ENCODE measurements at places on chromosomes 12 and 14.

DNA sequence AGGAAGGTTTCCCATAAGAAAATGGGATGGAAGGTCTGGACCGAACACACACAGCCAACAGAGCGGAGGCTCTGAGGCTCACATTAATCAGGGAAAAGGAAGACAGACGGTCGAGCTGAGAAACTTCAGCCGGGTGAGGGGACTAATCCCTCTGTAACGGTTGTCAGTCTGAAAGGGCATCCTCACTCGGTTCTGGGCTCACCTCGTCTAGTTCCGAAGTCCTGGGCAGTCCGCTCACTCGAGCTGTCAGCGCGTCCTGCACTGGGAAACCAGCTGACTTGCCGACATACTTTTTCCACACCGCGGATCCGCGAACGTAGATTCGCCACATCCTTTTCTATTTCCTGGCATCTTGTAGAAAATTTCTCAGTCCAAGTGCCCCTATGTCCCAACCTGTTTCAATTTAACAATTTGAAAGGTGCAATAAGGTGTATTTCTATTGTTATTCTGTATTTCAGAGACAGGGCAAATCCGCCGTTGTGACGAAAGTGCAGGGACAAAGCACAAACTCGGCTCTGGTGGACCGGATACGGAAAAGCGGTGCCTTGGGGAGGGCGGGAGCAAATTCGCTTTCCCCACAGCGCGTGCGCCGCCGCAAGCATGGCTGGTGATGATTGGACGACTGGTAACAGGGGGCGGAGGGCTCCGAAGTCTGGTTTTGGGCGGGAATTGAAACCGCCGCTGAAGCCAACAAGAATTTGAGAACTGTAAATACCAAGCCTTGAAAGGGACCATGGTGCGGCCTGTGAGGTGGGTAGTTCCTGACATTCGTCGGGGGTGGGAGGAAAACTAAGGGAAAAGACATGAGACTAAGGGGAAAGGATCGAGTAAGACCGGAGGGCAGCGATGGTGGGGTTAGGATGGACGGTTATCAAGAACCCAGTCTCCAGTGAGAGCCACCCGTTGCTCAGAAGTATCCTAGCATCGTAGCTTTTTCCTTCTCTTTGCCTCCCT is at the start of gene RAD51AP1:
Gene RAD51AP1, plus strand, starts transcription at position 684 of the 954 bp plus-strand sequence. Its CDS starts 50 bp downstream, at position 734.
- peak; percentile 90 for DNase-seq

- DNase-seq, result no peak
Observed at GRCh38 chr12:106764738-106765137, 9.7 kb upstream of the RIC8B start.

DNA sequence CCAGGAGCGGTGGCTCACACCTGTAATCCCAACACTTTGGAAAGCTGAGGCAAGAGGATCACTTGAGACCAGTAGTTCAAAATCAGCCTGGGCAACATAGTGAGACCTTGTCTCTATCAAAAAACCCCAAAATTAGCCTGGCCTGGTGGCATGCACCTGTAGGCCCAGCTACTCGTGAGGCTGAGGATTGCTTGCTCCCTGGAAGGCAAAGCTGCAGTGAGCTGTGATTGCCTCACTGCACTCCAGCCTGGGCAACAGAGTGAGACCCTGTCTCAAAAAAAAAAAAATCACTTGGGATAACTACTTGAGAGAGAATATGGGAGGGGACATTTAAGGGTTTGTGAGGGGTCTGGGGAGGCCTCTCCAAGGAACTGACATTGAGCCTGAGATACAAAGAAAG is 109.0 kb downstream of the GPATCH2L start:
- DNase-seq, result no peak

DNA sequence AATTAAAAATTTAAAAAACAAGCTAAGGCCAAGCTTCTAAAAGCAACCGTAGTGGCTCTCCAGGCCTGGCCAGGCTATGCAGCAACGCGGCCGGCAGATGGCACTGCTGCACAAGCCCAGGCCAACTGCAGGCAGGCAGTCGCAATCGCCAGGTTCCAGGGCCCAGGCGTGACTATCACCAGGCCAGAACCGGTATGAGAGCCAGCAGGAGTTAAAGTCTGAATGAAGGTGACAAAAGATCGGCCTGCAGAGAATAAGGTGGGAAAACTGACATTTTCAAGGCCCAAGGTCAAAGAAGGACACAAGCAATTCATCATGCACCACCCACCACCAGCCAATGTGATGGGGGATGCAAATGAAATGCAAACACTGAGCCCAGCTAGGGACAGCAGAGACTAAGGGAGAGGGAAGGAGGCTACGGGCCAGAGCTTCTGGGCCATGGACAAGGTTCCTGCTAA is 43.6 kb upstream of the ANO2 start:
- peak; percentile 74 for DNase-seq

DNA sequence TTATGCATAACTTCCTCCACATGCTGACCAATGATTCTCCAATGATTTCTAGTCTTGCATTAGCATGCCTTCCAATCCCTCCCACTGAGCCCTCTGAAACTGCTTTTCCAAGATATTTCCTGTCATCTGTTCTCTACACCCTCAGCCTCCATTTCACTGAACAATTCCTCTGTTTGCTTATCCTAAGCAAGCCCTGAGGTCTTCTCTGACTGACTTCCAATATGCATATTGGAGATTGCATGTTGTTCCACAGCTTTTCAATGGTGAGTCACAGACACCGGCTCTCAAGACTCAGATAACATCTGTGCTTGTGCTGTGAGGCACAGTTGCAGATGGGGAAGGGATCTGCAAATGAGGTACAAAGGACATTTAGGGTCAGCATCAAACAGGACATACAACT is 141.0 kb downstream of the SLC16A7 start:
- peak; percentile 81 for DNase-seq

DNA sequence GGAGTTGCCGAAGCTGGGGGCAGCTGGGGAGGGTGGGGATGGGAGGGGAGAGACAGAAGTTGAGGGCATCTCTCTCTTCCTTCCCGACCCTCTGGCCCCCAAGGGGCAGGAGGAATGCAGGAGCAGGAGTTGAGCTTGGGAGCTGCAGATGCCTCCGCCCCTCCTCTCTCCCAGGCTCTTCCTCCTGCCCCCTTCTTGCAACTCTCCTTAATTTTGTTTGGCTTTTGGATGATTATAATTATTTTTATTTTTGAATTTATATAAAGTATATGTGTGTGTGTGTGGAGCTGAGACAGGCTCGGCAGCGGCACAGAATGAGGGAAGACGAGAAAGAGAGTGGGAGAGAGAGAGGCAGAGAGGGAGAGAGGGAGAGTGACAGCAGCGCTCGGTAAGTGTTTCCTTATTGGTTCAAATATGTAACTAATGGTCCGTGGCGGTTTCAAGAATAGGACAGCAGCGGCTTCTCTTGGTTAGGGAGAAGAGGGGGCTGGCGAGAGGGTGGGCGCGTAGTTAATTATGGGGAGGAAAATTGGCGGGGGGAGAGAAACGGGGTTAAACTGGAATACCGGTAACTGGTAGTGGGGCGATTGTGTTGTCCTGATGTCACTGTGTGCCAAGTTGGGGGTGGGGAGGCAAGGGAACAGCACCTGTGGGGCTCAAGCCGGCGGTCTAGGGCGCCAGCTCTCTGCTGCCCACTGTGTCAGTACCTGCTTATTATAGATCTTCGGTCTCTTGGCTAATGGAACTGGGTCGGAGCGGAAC is 8.4 kb downstream of the HOXC8 start:
- peak; percentile 22 for DNase-seq

DNA sequence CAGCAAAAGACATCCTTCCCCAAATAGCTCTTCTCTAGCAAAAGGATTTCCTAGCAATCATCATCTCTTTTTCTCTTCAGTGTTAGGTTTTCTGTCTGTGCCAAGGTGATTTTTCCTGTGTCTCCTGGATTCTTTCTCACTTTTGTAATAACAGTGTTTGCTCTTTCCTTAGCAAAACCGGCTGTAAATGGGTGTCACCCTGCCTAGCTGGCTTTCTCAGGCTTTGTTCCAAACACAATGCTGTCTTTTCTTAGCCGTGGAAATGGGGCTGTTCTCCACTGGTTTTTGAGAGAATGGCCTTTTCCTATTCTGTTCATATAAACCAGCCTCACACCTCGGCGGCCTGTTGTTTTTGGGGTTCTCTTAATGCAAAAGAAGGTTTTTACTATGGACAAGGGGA is 21.9 kb downstream of the JDP2 start:
- DNase-seq, result no peak

- DNase-seq, result peak; percentile 33
Observed at GRCh38 chr14:76812093-76812421, 625 bp downstream of the ANGEL1 start.

GRCh38 chr12:124938108-124938507 is 23.7 kb upstream of the UBC start:
- peak; percentile 13 for DNase-seq

- DNase-seq, result no peak
Observed at GRCh38 chr12:54593135-54593534, 4.7 kb upstream of the PPP1R1A start.

- no peak for DNase-seq
Observed at GRCh38 chr14:68349900-68350629, 442.8 kb downstream of the ZFP36L1 start.

DNA sequence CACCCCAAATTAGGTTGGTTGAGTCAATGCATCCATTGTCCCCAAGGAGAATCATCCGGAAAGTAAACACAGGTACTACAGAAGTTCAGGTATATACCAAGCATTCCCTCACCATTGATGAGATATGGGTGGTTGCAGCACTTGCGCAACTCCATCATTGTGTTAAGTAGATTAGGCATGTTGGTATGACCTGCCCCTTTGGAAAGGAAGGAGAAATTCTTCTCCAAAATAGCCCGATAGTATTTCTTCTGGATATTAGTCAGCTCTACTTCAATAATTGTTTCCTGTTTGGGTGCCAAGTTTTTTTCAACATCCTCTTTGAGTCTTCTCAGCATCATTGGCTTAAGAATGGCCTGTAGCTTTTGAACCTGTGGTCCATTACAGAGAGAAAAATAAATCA is 21.3 kb upstream of the SUPT16H start:
- DNase-seq, result no peak

GRCh38 chr12:4220536-4221257 is 52.9 kb upstream of the CCND2 start:
- no peak for DNase-seq

- DNase-seq, result no peak
Observed at GRCh38 chr14:92695562-92695961, 52.9 kb downstream of the LGMN start.

DNA sequence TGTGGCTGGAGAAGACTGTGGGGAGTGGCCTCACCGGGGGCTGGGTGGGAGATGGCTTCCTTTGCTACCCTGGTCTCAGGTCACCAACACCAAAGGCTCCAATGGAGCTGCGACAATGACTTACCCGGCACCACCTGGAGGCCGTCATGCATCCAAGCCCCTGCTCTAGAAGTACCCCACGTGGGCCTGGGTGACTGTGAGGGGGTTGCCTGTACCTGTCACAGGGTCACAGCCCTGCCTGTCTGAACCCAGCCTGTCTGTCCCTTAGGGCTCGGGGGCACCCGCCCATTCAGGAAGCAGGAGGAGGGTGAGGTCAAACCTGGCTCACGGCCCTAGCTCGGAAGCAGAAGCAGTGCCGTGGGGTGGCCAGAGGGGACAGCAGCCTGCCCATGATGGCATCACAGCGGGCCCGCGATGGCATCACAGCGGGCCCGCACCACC is 18.9 kb downstream of the ABCB9 start:
- DNase-seq, result no peak

- DNase-seq, result no peak
Observed at GRCh38 chr14:95840094-95840700, 36.4 kb upstream of the TUNAR start.

DNA sequence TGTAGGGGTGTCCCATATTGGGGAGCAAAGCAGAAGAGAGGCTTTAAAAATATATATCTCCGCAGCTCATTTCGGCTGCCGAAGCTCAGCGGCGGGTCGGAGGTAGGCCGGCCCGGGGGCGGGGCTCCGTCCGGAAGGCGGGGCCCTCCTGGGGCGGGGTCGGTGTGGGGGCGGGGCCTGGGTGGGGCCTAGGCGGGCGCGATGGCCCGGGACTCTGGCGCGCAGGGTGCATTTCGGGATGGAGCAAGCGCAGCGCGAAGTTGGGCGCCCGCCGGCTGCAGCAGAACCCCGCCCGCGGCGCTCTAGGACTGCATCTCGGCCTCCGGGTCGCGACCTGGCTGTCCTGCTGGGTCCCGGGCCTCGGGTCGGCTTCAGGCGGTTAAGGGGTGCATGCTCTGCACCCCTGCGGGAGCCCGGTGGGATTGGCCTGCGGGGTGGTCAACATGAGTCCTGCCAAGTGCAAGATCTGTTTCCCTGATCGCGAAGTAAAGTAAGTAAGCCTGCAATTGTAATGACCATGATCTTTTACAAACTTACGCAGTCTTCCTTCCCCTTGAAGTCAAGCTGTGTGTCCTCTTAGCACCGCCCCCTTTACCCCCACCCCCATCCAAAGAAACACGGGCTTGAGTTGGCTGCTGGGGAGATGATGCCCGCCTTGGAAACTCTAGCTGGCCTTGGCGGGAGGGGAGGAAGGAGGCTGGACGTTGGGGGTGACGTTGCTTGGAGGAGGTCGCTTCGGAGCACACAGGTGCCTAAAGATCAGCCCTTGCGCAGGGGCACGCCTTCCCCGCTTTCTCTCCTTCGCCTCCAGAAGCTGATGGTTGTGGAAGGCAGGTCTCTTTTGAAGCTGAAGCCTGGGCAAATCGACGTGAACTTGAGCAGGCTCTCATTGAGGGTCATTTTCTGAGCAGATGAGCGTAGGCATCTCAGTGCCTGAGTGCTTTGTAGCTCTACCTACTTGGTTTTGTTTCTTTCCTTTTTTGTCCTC is 38.4 kb downstream of the ACACB start:
- peak; percentile 94 for DNase-seq

DNA sequence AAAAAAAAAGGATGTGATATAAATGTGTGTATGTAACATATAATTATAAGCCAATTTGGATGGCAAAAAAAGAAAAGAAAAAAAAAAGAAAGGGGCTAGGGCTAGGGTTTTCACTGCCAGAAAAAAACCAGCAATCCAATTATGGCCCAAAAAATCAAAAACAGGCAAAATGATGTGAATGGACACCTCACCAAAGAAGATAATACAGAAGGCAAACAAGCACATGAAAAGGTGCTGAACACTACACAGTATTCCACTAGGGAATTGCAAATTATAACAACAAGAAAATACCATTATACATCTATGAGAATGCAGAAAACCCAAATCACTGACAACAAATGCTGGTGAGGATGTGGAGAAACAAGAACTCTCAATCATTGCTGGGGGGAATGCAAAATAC is 12.1 kb upstream of the MIPOL1 start:
- no peak for DNase-seq

DNA sequence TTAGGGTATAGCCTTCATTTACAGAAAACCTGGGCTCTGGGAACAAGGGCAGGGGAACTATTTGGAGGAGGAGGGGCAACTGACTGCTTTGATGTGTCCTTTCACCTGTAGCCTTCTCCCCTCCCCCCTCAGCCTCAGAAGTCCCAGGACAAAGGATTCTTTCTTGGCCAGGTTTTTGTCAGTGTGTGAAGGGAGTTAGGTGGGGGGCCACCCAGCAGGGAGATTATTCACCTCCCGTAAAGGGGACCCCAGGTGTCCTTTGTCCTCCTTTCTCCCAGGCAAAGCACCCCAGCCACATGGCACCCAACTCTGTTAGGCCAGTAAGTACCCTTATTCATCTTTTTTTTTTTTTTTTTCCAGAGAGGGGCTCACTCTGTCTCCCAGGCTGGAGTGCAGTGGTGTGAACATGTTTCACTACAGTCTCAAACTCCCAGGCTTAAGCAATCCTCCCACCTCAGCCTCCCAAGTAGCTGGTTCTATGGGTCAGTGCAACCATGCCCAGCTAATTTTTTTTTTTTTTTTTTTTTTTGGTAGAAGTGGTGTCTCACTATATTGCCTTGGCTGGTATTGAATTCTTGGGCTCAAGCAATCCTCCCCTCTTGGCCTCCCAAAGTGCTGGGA is 723 bp upstream of the NFE2 start:
- DNase-seq, result peak; percentile 2

Measured in PC-3 (cell line).